AG10803 (cell line): ENCODE measurements at places on chromosomes 3 and 15.

DNA sequence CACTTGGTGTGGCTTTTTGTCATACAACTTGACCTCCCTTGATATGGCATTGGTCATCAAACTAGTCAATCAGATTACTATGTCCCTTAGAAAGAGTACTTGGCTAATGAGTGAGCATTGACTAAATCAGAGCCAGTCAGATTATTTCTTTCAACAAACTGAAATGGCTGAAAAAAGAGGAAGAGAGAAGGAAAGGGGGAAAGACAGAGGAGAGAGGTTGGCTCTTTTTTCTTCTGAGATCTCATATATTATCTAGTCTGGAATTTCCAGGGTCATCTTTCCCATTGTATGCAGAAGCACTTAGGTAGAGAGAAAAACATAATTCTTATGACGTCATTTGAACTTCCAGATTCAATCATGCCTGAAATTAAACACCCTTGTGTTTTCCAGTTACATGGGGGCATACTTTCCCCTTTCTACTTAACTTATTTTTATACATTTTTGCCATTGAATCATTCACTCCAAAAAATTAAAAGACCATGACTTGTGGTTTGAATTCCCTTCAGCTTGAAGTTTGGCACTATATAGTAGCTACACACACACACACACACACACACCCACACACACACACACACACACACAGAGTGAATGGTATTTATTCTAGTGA lies 387.8 kb downstream of the LSAMP start:
- DNase-seq = peak; percentile 35

DNA sequence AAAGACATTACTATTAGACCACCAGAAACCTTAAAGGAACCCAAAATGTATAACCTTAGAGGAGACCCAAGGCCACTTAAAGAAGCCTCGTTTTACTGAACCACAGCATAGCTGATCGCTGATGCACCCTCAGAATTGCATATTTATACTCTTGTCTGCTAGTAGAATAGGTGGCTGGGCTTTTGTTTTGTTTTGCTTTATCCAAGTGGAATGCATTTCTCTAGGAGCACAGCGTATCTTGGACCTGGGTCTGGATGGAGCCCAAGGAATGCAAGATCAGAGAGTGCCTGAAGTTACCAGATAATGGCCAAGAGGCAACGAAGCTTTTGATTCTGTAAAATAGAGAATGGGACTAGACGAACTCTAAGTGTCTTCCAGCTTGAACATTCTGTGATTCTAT lies 129.2 kb upstream of the COL8A1 start:
- peak; percentile 85 for DNase-seq

DNA sequence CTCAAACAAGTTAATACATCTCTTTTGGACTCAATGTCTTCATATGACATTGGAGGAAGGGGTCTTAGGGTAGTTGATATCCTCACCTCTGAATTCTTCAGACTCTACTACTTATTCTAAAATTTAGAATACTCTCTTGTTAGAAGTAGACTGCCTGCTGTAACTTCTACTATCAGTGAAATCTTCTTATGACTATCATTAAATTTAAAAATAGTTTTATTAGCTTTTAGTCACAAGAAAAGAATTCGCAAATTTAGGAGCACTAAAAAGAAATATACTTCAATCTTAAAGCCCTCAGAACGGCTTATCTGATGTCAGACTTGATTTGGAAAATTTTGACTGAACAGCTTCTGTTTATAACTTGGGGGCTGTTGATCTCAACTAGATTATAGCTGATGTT lies 67.1 kb upstream of the TTC14 start:
- no peak for DNase-seq

GRCh38 chr15:86804406-86804805 lies 724.7 kb downstream of the AGBL1 start:
- DNase-seq = no peak

DNA sequence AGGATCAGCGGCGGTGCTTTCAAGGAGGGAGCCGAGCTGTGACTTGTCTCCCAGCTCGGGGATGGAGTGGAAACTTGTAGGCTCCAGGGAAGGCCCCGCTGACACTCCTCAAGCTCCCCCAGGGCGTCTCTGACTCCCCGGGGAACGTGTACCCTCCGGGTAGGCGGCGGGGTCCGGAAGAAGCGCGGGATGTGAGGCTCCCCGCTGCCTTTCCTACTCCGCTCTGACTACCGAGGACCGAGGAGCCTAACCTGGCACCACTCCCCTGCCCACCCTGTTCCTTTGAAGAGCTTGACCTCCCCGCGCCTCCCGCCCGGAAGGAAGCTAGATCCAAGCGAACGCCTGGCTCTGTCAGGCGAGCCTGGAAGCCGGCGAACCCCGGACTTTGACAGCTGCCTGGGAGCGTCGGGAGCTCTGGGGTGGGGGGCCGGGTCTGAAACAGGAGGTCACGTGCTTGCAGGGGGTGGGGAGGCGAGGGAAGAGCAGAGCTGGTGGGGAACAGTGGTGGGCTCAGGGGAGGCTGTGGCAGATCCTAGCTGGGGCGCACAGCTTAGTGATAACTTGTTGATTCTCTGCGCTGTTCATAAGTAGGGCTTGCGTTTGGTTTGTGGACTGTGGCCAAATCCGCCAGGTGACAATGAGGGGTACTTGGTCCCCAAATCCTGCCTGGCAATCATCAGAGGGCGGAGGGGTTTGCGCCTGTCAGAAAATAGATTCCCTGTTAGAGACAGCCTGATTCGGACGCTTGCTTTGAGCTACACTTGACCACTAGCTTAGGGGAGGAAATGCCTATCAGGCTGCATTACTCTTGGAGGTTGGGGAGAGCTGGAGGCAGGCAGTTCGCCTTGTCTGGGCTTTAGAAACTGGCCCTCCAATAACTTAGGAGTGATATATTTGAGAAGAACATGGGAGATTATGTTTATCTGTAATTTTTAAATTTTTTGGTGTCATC lies 1.2 kb downstream of the CLSTN2 start:
- DNase-seq = no peak

DNA sequence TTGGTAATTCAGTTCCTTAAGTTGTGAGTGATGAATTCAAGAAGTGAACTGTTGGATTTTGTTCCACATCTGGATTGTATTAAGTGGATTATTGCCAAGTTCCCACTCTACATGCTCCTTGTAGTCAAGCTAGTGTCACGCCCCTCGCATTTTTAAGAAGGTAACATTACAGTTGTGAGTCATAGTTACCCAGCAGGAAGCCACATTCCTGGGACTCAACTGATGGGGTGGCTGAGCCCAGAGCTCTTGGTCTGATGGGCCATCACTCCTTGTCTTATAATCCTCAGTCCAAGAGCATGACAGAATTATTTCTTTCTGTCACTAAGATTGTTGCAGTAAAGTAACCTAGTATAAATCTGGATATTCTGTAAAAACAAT lies 102.7 kb downstream of the PTPRG start:
- peak; percentile 98 for DNase-seq

GRCh38 chr3:187767266-187768012 lies 22.2 kb upstream of the BCL6 start:
- peak; percentile 91 for DNase-seq

DNA sequence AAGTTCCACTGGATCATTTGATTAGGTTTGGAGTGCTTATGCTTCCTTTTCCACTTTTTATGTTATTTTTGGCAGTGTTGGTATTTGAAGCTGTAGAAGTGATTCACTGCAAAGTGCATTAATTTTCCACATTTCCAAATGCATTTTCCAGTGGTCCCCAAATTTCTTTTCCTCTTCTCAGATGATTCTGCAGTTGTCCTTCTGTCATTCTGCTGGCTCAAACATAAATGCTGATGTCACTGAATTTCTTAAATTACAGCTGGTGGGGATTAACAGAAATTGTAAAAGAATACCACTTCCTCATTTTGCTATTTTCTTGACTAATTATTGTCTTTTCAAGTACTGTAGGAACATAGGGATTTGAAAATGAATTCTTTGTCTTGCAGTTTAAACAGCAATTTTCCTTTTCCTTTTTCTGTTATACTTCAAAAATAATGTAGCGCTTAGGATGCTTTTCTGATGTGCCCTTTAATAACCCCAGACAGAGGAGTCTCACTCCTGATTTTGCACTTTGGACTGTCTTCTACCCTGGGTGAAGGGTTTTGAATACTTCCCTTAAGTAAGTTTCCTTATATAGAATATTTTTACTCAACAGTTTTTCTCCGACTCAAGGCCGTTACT lies 25.0 kb downstream of the MITF start:
- no peak for DNase-seq

DNA sequence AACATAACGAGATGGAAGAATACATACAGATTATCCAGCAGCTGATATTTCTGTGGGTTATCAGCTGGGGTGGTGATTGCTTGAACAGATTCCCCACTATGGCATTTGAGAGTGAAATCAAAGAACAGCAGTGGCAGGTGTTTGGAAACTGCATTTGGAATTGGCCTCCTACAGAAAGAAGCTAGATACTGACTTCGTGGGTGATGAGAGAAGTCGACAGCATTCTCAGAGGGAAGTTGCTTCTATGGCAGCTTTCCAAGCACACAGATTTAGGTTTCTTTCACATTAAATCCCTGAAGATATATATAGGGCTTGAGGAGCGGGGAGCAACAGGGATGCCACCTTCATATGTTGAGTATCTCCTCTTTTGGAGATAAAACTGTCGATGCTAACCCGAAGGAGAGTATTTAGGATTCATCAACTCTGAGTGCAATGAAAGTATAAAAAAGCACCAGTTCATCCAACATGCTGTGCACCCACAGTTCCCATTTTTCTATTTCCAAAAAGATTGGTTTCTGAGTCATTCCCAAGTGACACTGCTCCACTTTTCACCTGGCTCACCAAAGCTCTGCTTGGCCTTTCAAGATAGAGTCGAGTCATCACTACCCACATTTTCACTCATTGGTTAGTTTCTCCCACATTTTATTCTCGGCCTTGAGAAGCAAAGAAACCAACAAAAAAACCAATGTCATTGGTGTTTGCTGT lies 579.8 kb upstream of the SUCLG2 start:
- DNase-seq = no peak

- DNase-seq = no peak
Observed at GRCh38 chr15:62938825-62939224, 103.7 kb upstream of the TPM1 start.

DNA sequence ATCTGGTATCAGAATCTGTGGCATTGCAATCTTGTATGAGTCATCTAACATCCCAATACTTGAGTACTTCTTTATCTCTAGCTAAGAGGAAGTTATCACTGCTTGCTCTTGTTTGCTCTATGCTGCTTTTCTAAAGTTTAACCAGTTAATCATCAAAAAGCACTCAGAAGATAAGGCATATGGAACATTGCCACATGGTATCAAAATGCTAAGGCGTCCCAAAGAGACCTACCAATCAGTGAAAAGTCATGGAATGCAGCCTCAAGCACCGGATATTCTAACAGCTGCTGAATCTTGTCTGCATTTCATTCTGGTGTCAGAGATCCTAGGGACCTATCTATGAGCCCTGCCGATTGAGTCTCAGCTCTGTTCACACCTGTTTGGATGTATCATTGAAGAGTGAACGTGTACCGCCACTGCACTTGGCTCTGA lies 192.8 kb downstream of the ARPP21 start:
- DNase-seq = no peak

DNA sequence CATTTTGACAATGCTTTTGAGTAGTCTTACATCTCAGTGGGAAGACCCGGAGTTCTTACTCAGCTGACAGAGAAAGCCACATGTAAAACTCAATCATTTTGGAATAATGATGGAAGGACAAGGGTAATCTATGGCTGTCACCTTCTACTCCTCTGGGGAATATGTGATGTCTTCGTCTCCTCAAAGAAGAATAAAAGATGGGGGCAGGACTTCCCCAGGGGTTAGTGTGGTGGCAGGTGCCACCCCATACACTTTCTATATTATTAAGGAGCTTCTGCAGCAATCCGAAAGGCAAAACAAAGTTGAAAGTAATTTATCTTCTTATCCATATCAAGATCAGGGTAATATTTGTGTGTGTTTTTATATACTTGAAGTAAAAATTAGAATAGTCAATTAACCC lies 180.4 kb upstream of the TOPAZ1 start:
- no peak for DNase-seq

DNA sequence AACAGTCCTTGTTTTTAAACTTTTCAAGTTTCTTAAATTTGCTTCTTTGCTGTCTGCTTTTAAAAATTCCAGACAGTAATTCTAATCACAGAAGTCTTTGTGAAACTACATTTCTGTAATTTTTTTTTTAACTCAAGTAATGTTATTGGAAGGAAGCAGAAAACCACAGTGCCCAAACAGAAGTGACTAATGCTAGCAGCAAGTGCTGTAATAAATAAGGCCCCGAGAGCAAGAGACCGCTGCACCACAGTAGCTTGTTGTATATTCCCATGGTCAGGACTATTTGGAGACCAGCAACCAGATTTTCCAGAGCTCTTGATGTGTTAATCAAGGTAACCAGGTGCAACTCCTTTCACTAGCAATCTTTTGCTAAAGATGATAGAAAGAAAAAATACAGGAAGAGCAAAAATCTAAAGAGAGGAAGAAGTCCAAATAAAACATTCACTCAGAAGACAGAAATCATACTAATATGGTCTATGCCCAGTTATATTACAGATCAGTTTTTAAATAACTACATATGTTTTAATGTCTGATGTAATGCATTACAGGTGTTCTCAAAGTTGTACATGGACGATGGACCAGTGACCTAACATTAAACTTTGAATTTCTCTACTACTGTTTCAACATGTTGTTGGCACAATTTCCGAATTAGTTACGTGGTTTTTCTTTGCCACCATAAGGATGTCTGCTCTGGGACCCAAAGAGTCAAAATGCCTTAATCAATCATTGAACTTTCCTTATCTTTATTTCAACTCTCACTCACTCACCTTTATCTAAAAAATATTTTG lies 36.4 kb downstream of the WWTR1 start:
- peak; percentile 95 for DNase-seq

DNA sequence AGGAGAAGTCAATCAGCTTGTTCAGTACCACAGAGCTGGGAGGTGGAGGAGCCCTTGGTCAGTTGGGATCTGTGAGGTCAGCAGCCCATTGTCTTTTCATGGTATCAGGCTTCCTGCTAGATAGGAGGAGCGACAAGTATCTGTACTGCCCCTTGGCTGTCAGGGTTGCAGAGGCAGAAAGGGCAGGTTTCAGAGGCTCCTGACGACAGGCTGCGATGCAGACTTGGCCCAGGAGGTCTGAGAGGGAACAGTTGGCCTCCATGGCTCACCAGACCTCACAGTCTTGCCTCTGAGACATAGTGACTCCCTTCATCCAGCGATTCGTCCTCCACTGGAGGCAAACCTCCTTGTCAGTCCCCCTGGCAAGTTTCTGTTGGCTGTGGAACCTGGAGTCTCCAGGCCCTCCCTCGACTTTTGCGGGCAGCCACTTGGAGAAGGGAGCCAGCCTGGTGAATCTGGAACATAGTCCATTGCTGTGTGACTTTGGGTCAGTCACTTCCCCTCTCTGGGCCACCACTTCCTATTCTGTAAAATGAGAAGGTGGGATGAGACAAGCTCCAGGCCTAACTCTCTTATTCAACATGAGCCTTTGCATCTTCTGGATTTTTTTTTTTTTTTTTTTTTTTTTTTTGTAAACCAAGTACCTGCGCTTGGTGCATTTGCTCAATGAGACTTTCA lies 177.9 kb upstream of the TLE3 start:
- no peak for DNase-seq

- DNase-seq = peak; percentile 1
Observed at GRCh38 chr3:57855943-57856342, 99.8 kb downstream of the SLMAP start.

DNA sequence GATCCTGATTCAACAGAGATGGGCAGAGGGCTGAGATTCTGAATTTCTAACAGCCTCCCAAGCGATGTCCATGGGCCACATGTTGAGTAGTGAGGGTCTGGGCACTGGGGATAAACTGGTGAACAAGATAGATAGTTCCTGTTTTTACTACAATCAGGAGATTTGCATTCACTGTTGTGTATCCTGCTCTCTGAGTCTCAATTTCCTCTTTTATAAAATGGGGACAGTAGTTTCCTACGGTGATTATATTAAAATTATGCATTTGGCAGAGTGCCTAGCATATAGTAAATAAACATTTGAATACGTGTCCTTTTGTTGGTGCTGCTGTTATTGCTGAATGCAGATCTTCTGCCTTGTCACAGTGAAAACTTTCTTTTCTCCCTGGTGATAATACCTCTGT lies 102.5 kb downstream of the MYH15 start:
- no peak for DNase-seq
